ENCODE measurements at places on chromosomes 4 and X.

- DNase-seq: no peak
These were observed 8.8 kb downstream of the PPARGC1A start for GRCh38 chr4:23881052-23881501.

DNA sequence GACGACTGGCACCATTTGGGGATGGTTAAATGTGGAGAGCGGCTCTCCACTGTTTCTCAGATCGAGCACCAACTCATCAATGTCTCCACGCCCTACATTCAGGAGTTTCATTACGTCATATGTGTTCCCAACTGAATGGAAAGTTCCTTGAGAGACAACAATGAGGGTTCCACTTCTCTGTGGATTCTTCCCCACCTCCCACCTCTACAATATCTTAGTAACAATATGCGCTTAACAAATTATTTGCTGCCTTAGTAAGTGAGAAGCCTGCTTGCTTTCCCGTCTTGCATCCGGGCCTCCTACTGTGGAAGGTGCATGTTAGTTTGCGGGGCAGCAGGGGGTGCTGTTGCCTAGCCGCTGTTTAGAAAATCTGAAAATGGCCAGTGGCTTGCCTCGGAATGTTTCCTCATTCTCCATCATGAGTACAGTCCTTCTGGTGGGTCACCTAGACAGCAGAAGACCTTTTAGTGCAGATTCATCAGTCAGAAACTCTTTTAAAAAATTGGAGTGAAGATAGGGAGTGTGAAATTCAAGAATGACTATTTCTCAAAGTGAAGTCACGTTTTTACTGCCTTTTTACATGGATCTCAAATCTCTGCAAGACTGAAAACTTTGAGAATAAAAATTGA is 55.7 kb downstream of the PHOX2B start:
- DNase-seq: peak; percentile 45

DNA sequence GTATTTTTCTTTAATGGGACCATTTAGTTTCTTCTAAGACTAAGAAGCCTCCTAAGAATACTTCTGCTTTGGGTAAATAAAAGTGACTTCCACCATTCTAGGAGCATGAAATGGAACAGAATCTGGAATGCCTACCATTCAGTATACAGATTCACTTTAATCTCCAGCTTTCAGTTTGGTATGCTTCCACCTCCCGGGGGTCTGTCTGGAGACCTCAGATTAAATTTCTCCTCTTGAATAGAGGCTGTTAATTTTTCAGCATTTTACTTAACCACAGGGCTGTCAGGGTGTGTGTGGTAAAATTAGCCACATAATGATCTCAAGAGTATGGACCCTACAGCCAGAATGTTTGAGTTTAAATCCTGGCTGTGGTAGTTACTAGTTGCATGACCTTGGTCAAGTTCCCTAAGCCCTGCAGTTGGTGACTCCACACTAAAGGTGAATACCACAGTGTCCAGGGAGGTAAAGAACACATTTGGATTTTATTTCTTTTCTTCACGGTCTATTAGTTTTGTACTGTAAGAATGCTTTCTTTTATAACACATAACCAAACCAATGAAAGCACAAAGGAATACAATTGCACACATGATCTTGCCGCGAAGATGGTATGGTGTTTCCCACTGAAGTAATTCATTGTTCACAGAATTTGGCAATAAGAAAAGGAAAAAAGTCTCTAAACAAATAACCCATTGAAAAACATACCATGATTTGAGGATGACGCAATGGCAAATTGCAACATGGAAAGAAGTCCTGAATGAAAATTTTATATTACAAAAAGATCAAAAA is 37.3 kb upstream of the TRIM2 start:
- DNase-seq: no peak

DNA sequence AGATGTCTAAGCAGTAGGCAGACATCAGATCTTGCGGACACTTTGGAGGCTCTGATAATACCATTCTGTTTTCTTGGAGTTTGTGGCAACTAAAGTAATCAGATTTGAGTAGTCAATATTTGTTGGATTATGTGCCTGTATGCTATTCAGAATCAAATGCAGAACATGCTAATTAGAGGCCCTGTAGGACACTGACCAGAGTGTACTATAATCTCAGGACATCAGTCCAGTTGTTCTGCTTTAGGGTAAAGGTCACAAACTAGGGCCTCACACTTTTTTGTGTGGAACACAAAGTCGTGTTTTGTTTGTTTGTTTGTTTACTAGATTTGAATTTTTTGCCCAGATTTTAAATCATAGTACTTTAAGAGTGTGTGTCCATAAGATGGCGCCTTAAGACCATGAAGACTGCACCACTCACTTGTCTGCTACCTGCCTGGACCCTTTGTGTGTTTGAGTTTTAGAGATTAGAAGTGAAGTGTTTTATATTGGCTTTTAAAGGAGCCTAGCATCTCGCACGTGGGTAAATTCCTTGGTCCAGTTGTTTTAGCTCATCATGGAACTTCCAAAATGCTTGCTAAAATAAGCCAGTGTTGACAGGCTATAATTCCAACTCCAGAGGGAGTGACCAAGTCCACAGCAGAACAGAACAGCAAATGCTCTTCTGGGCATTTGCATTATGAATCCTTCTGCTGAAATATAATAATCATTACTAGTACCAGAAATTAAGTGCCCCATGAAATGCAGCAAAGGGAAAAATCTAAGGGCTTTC is 34.7 kb downstream of the IL13RA1 start:
- no peak for DNase-seq

DNA sequence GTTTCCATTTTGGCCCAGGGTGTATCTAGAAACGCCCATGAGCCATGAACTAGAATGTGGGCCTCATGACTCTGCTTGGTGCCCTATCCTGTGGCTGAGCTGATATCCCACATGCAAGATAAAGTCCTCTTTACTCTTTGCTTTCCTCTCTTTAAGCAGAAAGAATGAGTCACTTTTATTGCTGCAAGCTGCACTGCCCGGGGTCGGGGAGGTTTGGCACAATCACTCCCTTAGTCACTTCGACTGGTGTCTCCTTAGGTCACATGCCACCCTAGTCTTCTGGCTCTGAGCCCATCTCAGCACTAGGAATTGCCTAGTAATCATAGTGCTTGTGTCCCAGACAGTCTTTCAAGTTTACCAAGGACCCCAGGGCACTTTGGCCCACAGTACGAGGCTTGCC is 75.1 kb upstream of the CXorf66 start:
- no peak for DNase-seq

DNA sequence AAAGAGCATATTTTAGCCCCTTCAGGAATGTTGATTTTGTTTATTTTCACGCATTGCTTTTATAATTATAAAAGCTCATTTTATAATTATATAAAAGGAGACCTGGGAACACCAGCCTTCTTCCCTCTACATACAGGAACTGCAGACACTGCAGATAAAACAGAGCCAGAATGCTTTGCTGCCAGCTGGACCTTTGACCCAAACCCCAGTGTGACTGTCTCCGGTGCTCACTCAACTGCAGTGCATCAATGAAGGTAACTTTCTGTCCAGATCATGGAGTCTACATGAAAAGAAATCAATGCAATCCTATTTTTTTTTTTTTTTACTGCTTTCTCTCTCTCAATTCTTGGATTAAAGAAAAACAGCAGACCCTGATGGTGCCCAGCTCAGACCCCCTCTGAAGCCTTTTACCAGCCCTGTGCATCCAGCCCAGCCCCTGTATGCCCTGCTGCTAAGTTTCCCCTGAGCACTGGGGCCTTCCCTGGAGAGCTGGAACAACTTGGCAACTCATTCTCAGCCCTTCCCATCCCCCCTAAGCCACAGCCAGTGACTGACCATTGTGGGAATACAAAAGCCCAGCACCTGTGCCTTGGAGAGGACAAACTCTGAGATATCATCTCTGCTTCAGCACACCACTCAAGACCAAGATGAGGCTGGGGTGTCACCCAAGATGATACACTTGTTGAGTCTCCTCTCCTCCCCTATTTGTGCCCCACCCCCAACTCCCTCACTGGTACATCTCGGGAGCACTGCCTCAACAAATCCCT is 182.1 kb downstream of the EVC2 start:
- no peak for DNase-seq

DNA sequence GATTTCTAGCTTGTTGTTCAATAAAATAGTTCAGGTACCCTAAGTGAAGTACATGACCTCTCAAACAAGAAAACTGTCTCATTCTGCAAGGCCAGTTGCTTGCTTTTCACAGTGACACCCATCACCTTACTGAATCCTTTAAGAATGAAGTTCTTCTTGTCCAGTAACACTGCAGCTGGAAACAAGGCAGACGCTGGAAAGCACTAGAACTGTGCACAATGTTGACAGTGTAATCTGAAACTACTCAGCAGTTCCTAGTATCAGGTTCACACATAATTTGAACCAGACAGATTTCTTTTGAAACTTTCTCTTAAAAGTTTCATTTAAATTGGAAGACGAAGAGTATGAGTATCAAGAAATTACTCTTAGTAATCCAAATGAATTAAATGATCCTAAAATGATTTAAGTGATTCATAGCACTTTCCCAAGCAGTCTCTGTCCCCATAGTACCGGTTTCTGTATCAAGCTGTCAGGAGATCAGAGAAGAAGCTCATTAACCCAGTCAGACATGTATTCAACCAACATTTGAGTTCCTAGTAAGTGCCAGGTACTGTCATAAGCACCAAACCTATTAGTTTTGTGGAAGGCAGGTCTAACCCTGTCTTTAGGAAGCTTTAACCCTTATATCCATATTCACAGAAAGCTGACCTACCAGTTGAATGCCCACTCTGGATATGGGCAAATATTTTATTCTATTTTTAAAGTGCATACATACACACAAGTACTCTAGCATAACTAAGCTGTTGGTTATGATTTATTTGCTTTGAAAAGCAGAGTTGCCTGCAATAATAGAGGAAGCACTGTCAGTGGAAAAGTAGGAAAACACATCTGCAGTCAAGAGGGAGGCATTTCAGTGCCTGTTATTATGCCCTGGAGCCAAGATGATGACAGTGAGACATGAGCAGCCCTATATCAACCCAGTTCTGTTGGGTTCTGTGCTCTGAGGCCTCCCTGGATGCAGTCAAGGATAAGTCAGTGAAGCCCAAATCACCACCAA is 63.6 kb downstream of the PALLD start:
- DNase-seq: no peak

DNA sequence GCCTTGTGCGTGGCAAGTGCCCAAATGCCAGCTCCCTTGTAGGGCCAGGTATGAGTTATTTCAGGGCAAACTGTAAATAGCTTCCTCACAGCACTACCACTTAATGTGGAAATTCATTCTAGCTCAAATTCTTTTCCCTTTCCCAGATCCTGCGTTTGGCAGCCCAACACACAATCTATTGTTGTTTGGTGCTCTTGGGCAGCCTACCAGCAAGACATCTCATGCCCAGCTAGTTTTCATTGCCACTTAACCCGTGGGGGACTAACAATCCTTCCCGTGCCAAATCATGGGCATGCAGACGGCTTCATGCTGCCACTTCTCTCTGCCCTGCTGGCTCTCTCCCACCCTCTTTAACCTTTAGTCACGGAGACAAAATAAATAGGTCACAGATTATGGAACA is 454.2 kb downstream of the GRIA2 start:
- no peak for DNase-seq

DNA sequence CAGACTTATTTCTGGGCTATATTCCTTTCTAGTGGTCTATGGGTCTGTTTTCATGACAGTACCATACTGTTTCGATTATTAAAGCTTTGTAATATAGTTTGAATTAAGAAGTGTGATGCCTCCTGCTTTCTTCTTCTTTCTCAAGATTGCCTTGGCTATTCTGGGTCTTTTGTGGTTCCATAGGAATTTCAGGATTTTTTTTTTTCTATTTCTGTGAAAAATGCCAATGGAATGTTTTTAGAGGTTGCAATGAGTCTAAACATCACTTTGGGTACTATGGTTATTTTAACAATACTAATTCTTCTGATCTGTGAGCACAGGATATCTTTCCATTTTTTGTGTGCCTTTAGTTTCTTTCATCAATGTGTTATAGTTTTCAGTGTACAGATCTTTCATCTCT is 204.3 kb upstream of the HCCS start:
- no peak for DNase-seq

GRCh38 chr4:165301833-165302232 is 25.6 kb upstream of the MSMO1 start:
- DNase-seq: no peak

GRCh38 chrX:30865612-30866011 is 23.4 kb downstream of the TAB3 start:
- DNase-seq: no peak

GRCh38 chr4:179467878-179468277 is 2025.6 kb upstream of the AGA start:
- DNase-seq: no peak

GRCh38 chr4:183478926-183479325 is 25.9 kb upstream of the ING2 start:
- DNase-seq: no peak

DNA sequence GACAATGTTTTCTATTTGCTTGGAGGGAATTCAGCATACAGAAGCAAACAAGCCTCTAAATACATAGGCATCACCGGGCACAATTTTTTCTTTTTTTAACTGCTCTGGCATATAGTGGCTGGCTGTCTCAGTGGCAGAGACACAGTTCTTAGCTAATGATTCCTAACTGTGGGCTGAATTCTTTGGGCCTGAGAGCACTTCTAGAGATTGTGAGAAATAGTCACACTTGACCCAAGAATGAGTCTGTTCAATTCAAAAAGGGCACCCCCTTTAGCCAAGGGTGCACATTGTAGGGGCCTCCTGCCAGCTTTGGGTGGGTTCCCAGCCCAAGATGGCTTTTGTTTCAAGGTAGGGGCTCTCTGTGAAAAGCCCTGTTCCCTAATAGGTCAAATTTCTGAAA is 345.7 kb downstream of the ARHGAP10 start:
- DNase-seq: no peak

GRCh38 chr4:803884-804283 is 22.0 kb downstream of the CPLX1 start:
- DNase-seq: no peak

DNA sequence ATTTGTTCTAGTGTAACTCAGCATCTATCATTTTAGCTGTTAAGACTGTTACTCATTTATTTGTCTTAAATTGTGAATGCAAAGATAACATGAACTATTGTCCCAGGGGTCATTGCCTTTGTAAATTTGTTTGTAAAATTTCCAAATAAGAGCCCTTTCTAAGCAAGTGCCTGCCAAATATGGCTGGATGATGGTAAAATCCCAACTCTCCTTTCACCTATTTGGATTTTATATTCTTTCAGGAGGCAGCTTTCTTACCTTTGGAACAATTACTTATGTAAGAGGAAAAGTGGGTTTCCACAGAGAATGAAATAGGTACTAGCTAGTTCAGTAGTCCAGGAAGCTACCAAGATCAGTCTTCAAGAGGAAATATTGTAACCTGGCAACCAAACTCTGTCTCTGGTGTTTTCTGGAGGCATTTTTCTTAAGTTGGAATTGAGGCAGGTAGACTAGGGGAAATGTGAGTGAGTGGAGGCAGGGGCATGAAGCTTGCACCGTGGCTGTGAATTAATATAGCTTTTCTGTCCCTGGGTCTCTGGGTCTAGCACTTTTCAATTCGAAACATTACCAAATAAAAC is 363.0 kb upstream of the ZCCHC13 start:
- no peak for DNase-seq

GRCh38 chrX:84046403-84046984 is 141.5 kb downstream of the RPS6KA6 start:
- peak; percentile 20 for DNase-seq

GRCh38 chrX:12672367-12673106 is 118.7 kb upstream of the PRPS2 start:
- no peak for DNase-seq

Data from NCI-H460 (cell line).